ENCODE measurements at places on chromosomes 2 and 18.

DNA sequence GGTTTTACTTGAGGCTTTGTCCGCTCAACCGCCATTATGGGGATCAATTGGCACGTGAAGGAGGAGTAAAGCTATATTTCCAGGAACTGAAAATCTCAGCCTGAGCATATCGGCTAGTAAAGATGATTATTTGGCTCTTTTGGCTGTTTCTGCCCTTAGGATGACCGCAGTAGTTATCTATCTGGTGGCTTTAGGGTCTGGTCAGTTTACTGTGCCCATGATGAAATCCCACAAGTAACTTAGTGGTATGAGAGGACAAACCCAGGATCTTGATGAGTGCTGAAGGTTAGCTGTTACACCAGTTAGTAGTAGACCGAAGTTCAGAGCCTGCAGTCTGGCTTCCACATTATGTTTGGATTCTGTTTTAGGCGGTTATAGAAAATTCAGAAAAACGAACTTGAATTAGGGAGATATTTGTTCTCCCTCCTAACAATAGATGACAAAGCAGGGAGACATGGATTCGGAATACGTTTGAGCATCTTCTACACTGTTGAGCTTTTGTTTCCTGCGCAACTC, 1.2 kb downstream of the MAT2A start:
- DNase-seq: peak; percentile 43

DNA sequence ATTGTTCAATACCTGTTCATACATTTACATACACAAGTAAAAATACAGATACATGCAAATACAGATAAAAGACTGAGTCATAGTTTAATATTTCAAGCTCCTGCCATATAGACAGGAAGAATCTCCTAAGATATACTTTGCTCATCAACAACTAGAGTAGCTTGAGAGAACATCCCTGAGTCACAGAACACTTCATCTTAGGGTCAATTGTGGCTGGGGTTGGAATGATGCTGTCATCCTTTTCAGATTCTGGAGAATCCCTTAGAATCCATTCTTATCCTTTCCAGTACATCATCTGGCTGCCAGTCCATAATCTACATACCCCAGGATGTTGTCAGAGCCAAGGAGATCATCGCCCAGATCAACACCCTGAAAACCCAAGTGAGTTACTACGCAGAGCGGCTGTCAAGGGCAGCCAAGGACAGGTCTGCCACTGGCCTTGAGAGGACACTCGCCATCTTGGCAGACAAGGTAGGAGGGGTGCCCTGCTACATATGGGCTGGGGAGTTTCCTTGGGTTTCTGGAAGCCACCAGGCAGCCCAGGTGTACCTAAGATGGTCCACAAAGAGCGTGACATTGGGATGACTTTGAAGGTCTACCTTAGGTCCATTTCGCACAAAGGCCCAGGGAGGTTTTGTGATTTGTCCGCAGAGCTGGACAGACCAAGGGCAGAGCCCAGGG, 55.7 kb downstream of the COA5 start:
- peak; percentile 68 for DNase-seq

DNA sequence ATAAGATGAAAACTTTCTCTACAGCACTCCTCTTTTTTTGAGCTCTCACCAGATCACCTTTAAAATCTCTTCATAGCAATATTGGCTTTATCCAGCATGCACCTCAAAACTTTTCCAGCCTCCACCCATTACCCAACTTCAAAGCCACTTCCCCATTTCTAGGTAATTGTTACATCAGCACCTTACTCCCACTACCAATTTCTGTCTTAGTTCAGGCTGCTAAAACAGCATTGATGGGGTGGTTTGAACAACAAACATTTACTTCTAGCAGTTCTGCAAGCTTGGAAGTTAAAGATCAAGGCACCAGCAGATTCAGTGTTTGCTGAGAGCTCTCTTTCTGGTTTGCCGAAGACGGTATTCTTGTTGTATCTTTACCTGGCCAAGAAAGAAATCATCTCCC, 114.0 kb upstream of the SLC39A10 start:
- DNase-seq: no peak

GRCh38 chr2:44793322-44793870, 148.1 kb upstream of the SIX3 start:
- peak; percentile 52 for DNase-seq

DNA sequence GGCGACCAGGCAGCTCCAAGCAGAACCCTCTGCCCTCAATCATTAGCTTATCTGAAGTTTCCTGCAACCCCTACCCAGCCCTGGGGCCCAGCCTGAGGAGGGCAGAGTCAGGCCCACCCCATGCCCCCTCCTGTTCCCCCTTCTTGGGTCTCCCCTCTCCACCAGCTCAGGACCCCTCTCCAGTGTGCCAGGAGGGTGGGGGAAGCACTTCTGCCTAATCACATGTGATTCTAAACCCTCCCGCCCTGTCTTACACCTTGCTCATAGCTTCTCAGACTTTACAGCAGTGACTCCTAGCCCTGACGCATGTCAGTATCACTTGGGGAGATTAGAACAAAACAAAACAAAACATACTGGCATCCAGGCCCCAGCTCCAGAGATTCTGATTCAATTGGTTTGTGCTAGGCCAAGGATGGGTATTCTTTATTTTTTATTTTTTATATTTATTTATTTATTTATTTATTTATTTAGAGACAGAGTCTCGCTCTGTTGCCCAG, 42.5 kb upstream of the ASAP2 start:
- no peak for DNase-seq

DNA sequence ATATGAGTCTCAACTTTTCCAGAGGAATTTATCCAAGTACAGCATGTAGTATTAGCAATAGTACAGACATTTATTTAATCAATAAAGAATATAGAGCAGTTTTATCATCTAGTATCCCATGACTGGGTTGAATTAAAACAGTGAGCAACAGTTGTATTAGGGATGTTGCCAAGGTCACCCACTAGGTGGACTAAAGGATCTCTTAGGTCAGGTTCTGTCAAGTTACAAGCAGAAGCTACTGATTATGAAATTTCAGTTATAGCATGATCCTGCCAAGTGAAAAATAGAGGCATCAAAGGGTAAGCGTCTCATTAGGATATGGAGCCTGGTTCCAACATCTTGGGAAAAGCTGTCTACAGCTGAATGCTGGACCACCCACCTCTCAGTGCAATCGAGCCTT, 52.1 kb upstream of the LAPTM4A start:
- peak; percentile 47 for DNase-seq
